ENCODE measurements at places on chromosomes 2 and 18.

- no peak for DNase-seq
Observed at GRCh38 chr2:234091883-234092282, 41.4 kb downstream of the SPP2 start.

DNA sequence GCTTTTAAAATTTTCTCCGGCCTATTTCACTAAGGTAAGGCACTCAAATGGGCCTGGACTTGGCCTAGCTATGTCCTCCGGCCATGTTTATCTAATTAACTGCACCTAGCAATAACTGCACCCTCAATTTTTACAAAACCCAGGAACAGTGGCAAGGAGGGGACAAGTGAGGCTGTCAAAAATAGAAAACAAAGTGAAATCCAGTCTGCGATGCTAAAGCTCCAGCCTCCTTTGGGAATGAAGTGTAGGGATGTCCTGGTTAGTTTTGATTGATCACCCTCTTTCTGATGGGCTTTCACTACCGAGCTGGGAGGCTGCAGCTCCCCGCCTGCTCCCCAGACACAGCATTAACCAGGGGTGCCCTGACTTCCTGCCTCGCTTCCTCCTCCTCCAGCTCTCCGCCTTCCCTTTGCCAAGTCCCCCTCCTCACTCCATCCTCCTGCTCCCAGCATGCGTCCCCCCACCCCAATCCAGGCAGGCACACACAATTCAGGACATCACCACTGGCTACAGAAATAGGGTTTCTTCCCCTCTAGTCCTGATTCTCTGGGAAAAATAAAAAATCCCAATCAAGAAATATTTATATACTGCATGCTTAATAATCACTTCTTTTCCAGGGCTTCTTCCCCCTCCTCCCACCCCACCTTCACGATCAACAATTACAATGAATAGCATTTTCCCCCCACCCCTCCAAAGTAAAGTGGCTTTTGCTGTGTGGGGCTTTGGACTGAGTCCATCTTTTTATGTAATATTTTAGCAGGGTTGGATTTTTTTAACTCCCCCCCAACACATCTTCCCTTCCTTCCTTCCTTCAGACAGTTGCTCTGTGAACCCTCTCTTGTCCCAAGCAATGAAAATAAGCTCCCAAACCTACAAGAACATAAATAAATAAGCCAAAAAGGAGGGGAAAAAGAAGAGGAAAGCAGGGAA, 3.3 kb upstream of the POU3F3 start:
- no peak for DNase-seq

DNA sequence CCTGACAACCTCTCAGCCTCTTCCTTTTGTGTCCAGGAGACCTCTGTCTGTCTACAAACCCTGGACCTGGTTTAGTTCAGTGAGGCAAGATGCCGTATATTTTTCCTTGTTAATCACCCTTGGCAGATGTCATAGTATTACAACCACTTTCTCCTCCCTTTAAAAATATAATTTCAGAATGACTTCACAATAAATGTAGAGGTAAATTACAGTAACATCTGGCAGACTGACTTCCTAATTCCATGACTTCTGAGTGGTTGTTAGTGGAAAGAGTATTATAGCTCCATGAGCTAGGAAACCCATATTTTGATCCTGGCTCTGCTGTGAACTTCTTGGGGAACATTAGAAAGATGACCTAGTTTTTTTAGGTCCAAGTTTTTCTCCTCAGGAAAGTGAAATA, 39.5 kb downstream of the SPATS2L start:
- DNase-seq, result no peak

GRCh38 chr18:49460976-49461601, 644 bp upstream of the DYM start:
- no peak for DNase-seq
